Anterior cingulate cortex (tissue), 58 donors: ENCODE measurements at places on chromosomes 11 and 22.

- DNase-seq = no peak
Measured at GRCh38 chr11:104898685-104899013, 389 bp upstream of the CASP12 start.

DNA sequence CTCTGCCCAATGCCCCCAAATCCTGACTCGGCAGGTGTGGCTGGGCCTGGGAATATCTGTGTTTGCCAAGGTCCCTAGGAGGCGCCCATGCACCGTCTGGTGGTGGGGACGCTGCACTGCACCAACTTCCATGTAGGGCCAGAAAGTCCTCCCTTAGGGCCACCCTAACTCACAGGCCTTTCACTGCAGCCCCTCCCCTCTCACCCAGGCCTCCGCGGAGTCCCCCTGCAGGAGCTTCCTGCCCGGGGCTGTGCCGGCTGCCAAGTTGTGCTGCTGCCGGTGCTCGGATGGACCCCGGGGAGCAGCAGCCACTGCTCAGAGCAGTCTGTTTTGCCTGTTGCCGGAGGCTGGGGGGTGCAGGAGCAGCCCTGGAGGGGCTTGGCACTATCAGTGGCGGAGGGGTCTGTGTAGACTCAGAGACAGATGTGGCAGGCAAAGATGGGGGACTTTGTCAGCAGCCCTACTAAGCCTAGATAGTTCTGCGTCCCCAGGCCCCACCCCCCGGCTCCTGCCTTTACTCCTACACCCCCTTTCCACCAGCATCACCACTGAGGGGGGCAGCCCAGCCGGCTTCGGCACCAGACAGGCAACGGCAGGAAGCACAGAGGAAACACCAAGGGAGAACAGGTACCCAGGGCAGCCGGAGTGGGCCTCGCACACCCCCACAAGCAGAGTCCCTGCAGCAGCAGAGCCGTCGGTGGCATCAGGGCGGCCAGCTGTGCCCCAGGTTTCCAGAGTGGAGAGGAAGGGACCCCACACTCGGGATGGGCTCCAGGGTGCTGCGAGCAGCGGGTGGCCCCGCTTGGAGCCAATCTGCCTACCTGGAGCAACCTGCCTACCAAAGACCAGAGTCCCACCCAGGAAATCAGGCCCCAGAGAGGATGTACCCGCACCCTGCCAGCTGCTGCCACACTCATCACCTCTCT lies 124.3 kb downstream of the TRIM29 start:
- DNase-seq = peak; percentile 52

DNA sequence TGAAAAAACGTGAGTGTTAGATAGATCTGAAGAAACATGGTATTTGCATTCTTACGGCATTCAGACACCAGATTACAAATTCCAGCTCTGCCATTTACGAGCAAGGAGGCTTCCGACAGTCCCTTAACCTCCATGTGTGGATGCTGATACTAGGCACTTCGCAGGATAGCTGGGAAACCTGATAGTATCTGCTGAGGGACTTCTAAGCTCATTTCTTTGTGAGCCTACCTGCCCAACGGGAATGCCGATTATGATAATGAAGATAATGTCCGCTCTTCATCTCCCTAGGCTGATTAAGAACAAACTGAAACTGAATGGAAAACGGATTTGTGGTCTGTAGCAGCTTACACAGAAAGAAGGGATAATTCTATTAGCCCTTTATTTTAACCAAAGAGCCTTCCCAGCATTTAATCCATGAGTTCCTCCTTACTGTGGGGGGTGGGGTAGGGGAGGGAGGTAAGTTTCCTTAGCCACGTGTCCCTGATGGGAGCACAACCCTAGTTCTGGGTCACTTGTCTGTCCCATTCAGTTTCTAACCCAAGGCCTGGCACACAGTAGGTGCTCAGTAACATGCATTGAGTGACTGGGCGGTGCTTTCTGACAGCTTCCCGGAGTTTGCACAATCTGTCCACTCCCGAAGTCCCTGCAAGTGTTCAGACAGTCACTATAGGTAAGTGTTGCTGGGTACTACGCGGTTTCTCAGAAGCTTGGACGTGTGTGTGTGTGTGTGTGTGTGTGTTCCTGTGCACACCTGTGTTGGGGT lies 39.2 kb downstream of the CD6 start:
- DNase-seq = no peak

- DNase-seq = no peak
Measured at GRCh38 chr22:22093743-22094142, 111.2 kb upstream of the TOP3B start.

GRCh38 chr11:72762641-72763304 lies 10.6 kb upstream of the ARAP1 start:
- no peak for DNase-seq

- DNase-seq = no peak
Measured at GRCh38 chr11:108199446-108200321, 22.8 kb downstream of the NPAT start.

GRCh38 chr11:93895106-93895862 lies 44.9 kb upstream of the VSTM5 start:
- DNase-seq = peak; percentile 1

GRCh38 chr22:19874307-19875060 lies 19.8 kb upstream of the GNB1L start:
- DNase-seq = no peak

GRCh38 chr11:105719073-105719822 lies 109.4 kb downstream of the GRIA4 start:
- no peak for DNase-seq

GRCh38 chr11:33790040-33790439 lies 15.7 kb upstream of the FBXO3 start:
- DNase-seq = no peak

- DNase-seq = no peak
Measured at GRCh38 chr11:13343931-13344717, 66.5 kb downstream of the BMAL1 start.
